Kidney capillary endothelial cell (primary cell): ENCODE measurements at places on chromosomes 3 and 15.

- no peak for DNase-seq
These were observed 12.6 kb downstream of the CEP152 start for GRCh38 chr15:48798319-48798718.

GRCh38 chr3:77467702-77468625 lies 428.1 kb downstream of the ROBO2 start:
- no peak for DNase-seq

DNA sequence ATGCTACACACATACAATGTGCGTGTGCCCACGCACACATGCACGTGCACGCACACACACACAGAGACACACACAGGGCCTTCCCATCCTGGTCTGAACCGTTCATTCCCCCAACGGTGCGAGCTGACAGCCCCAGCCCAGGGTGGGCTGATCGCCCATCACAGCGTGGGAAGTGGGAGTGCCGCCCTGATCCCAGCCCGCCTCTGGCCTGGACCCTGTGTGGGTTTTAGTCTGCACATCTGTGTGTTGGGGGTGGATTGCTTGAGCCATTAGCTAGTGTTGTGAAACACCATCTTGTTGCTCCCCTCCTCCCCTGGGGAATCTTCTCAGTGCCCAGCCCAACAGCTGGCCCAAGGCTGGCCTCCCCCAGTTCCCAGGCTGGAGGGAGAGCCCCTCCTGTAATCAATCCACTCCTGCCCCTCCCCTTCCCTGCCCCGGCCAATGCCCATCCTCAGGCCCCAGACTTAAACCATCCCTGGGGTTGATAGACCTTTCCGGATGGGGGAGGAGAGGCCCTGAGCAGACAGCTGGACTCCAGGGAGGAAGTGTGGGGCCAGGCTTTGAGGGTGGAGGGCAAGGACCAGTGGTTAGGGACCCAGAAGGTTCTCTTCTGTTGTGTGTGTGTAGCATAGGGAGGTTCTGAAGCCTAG lies 8.3 kb downstream of the SEMA3G start:
- peak; percentile 34 for DNase-seq

DNA sequence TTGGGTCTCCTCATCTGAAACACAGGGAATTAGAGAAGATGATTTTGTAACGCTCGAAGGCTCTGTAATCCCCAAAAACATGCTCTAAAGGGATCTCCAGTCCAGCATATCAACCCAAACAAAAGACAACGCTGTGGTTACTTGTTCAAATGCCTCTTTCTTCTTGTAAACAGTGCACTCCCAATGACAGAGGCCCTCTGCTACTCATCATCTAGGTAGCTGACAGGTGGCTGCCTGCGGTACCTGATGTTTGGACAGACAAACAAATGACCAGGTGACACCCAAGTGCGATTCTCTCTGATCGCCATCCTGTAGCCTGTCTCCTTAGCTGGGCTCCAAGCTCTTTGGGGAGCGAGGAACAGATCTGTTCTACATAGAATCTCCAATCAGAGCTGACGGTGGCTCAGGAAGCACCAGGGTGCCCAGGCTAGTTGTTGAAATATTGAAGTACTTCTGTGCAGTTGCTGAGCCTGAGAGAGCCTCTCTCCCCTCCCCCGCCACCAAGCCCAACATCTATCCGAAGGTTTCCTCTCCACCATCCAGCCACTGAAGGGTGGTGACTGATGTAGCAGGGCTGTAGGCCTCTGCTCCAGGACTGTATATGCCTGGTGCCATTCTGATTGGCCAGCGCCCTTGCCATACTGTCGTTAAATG lies 238.7 kb downstream of the XXYLT1 start:
- DNase-seq, result no peak
